ENCODE measurements at places on chromosomes 6 and 20.

- no peak for DNase-seq
Measured at GRCh38 chr20:37396416-37397075, 50.6 kb downstream of the SRC start.

DNA sequence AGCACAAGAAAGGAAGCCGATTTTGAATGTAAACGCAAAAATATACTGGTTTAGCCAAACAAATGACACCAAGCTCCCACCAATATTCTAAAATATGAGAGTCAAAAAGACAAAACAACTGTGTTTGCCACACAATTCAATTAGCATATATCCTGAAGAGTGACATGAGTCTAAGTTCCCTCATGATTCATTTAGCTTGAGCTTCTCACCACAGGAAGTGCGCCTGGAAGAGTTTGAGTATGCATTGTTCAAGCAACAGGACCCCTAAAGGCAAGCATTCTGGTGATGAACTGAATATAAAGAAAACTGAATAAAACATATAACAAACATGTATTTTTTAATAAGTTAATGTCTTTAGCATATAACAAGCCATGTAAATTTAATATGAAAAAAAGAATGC, 115.2 kb upstream of the RUNX2 start:
- DNase-seq: no peak

DNA sequence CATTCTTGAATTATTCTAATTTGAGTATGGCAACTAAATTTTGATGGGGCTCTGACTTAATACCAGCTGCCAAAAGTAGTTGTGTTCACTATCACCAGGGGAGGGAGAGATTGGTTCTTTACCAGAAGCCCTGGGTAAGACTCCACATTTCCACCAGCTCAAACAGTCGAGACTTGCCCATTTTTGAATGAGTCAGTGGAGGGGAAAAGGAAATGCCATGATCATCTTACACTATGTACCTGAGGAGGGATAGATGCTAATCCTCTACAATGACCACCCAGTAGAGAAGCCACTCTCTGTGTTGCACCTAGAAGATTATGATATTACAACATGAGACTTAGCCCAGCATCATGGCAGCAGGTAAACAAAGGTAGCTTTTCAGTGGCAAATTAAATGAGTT, 77.0 kb upstream of the SGK1 start:
- DNase-seq: no peak

DNA sequence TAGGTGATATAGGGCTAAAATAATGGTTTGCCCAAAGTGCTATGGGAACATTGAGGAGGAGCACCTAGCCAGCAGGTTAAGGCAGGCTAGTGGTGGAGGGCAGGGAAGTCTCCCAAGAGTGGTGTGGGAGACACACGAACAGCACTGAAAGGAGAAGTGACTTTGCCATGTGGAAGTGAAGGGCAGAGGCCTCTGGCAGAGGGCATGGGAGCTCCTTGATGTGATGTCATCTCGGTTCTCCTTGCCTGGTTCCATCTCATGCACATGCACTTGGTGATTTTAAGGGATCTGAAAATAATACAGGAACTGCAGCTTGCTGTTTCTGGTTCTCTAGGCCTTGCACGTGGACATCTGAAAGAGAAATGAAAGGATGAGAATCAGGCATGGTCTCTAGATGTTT, 4.7 kb upstream of the MAP3K4 start:
- no peak for DNase-seq

DNA sequence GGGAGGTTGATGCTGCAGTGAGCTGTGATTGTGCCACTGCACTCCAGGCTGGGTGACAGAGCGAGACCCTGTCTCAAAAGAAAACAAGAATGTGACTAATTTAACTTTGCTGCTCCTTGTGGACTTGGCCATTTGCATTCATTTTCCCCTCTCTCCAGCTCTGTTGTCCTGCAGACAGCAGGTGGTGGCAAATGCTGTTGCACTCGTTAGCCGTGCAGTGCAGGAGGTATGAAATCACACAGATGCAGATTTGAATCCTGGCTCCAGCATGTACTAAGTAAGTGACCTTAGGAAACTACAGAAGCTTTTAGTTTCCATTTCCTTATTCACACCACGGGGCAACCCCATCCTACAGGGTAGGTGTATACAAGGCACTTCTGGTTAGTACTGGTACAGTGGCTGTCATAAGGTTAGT, 9.6 kb upstream of the BEND3 start:
- DNase-seq: no peak
